AG08396 (cell line): ENCODE measurements at places on chromosomes 2 and 18.

GRCh38 chr2:33336036-33336625 lies 140.3 kb upstream of the RASGRP3 start:
- no peak for DNase-seq

GRCh38 chr2:9002313-9002636 lies 1.2 kb downstream of the MBOAT2 start:
- DNase-seq: no peak

GRCh38 chr18:50377061-50377798 lies 2.4 kb downstream of the SKA1 start:
- no peak for DNase-seq

DNA sequence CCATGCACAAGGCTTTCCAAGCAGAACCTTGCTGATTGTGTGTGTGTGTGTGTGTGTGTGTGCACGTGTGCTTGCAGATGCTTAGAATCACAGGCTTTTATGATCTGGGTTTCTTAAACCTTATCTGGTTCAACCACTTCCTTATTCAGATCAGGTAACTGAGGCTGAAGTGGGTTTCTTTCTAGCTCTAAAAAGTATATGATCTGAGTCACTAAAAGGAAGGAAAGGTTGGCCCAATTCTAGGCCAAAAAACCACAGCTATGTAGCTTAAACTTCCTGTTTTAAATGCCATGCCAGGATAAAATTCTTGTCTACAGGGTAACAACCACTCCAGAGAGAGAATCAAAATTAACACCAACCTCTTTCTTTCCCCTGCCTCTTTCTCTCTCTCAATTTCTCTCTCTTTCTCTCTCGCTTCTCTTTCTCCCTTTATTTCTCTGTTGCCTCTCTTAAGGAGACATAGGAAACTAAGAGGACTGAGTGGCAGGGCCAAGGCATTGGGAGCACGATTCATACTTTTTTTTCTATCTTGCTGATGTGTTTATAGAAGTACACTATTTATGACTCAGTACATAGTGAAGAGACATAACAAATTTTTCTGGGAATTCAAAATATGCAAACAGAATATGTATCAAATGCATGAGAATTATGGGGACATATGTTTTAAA lies 140.3 kb downstream of the TRIB2 start:
- peak; percentile 47 for DNase-seq

GRCh38 chr2:155944218-155944617 lies 388.3 kb downstream of the NR4A2 start:
- DNase-seq: no peak

- no peak for DNase-seq
Measured at GRCh38 chr2:82998781-82999180, 1460.3 kb downstream of the SUCLG1 start.

GRCh38 chr2:40513201-40513600 lies 61.3 kb upstream of the SLC8A1 start:
- DNase-seq: no peak

- no peak for DNase-seq
Measured at GRCh38 chr2:227710986-227711385, 6.8 kb downstream of the SLC19A3 start.

DNA sequence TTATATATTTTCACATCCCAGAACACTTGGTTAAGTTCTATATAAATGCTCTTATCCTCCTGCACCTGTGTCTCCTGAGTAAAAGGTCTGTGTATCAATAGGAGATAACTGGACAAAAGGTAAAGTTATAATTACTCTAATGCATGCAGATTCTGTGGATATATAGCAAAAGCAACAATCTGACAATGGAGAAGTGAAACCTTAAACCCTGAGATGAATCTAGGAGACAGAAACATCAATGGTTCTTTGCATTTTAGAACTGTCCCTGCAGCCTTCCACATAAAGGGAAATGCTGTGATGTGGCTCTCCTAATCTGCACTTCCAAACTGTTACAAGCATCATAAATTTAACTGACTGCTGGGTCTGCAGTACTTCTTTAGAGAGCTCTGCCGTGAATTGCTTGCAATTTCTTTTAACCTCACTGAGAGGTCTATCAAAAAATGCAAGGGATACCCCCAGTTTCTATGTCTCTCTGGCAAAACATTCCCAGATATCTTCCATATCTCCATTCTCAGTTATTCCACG lies 42.8 kb upstream of the FSIP2 start:
- DNase-seq: no peak

- DNase-seq: no peak
Measured at GRCh38 chr2:45637440-45637839, 14.0 kb upstream of the PRKCE start.

GRCh38 chr2:3981446-3981987 lies 278.1 kb downstream of the DCDC2C start:
- DNase-seq: no peak

DNA sequence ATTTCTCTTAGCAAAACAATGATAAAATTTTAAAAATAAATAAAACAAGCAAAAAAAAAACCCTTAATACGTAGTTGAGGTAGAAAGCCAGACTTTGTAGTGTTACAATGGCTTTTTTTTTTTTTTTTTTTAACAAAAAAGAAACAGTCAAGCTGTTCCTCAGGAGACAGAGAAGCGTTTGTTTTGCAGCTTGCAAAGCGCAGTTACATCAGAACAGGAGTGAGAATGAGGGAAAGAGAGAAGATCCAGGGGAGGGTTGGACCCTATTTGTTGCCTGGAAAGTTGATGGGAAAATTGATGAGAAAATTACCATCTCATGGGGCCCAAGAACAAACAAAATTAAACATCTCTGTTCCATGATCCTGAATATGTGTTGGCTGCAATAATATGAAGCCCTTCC lies 146.5 kb downstream of the NETO1 start:
- DNase-seq: no peak

- no peak for DNase-seq
Measured at GRCh38 chr2:39623917-39624316, 41.8 kb upstream of the TMEM178A start.

GRCh38 chr2:178152033-178152432 lies 39.8 kb downstream of the RBM45 start:
- peak; percentile 10 for DNase-seq
